CD4-positive, alpha-beta T cell treated with Interleukin-15 for 1 hour (primary cell): ENCODE measurements at places on chromosomes 13 and 19.

DNA sequence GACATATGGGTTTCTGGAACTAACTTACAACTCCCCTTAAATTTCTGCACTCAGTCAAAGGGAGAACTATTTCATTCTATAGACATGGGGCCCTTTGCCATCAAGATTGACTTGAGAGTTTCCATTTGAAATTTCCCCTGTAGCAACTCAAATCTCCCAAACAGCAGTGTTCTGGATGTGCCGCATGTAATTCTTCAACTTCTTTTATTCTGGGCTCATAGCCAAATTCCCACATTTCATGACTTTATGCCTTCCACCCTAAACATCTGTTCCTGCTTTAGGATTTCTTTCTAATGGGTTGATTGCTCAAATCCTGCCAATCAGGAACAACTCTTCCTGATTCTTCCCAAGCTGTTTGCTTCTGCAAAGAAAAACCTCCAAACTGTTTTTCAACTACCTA, 336.0 kb downstream of the TBC1D4 start:
- no peak for DNase-seq

GRCh38 chr19:45884682-45885555, 1.0 kb downstream of the IRF2BP1 start:
- DNase-seq, result no peak

DNA sequence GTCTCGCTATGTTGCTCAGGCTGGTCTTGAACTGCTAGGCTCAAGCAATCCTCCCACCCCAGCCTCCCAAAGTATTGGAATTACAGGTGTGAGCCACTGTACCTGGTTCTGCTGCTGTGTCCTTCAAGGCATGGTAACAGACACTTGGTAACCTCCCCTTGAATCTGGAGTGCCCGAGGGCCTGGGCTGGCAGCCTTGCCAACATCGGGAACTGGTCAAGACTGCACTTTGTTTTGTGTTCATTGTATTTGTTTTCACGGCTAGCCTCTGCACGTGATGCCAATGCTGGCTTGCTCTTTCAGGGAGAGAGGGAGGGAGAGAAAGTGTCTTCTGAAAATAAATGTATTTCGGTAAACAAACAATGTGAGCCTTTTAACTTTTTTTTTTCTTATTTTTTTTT, 12.0 kb downstream of the CERS4 start:
- no peak for DNase-seq

DNA sequence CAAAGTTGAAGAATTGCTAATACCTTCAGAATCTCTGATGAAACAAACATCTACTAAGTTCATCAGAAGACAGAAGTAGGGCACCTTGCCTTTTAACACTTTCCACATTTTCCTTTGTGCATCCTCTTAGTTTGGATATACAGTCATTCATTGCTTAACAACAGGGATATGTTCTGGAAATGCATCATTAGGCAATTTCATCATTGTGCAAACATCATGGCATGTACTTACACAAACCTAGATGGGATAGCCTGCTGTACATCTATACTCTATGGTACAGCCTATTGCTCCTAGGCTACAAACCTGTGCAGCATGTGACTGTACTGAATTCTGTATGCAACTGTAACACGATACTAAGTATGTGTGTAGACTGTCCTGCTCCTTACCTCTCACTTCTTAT, 169.8 kb downstream of the SUCLA2 start:
- DNase-seq, result no peak

GRCh38 chr13:50521006-50521830, 322.3 kb downstream of the DLEU7 start:
- no peak for DNase-seq

GRCh38 chr13:80547341-80547740, 206.4 kb upstream of the SPRY2 start:
- no peak for DNase-seq

DNA sequence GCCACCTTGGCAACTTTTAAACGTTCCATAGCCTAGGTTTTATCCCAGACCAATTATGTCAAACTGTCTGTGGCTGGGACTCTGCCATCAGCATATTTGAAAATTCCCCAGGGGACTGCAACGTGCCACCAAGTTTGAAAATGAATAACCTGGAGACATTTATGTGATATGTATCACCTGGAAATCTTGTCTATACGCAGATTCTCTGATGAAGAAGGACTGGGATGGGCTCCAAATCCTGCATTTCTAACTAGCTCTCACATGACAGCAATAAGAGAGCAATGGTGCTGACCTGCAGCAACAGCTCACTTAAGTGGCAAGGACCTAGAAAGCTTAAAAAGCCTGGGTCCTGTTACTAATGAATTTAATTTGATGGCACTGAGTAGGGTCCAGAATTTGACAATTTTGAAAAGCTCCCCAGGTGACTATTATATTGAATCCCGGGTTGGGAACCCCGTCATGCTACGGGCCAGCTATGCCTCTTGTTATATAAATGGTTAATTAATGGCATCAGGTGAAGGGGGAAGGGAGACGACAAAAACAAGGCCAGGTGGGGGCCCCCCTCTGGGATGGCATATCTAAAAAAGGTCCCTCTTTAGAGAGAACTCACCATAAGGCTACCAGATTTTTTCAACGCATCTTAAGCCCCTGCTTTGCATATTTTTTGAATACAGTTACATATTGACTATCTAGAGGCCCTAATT, 213.7 kb downstream of the ZIC5 start:
- no peak for DNase-seq

DNA sequence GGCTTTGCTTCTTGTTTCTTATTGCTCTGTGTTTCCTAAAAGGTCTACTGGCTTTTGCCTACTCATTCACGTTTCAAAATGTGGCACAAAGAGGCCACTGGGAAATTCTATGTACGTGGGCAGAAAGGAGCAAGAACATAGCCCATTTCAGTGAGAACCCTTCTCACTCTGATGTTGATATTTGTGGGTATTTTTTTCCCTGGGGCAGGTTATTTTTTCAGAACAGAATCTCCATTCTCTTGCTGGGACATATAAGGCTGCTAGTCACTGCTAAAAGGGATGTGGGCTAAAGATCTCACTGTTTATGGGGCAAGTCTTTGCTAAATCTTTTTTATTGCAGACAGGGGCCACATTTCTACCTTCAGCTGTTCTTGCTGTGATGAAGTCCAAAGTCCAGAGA, 27.1 kb downstream of the EDNRB start:
- no peak for DNase-seq

DNA sequence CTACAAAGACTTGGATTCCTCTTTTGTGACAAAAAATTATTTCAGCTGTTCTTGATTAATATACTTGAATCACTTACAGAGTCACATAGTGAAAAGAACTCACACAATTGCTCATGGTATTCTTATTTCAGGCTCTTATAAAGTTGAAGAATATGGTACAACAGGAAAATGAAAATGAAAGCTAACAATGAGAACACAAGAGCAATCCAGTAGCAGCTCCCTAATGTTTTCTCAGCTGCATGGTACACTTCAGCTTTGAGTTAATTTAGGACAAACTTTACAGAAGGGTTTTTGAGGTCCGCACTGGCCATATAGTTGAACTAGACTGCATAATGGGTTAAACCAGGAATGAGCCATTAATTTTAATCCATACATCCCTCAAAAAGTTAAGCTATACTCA, 1261.8 kb downstream of the SLITRK5 start:
- DNase-seq, result no peak

GRCh38 chr13:98761986-98762616, 9.6 kb upstream of the SLC15A1 start:
- DNase-seq, result no peak

- DNase-seq, result peak; percentile 59
Observed at GRCh38 chr13:46551410-46552302, 1.3 kb upstream of the LRCH1 start.

DNA sequence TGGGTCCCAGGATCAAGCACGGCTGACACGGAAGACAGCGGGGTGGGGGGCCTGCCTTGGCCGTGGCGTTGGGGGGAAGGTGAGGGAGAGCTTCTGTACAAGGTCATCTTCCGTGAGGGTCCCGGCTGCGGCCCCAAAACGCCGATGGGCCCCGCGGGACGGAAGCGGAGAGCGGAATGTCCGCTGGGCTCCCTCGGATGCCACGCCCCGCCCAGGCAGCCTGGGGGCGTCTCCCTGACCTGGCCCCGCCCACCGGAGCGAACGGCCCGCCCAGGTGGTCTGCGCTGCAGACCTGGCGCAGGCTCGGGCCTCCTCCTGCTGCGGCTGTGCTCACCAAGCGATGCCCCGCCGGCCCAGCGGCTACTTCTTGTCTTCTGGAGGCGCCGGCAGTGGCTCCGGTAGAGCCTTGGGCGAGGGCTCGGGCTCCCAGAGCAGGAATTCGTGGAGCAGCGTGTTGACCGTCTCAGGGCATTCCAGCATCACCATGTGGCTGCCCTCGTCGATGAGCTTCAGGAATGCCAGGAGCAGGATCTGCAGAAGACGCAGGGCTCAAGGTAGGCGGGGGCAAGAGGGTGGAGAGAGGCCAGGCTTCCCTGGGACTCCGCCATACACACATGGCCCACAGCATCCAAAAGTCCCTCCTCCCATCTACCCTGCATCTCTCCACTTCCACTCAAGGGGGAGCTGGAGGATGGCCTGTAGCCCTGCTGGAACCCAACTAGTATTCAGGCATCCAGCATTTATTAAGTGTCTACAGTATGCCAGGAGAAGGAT, 10.7 kb downstream of the ABHD8 start:
- DNase-seq, result peak; percentile 81

- no peak for DNase-seq
Observed at GRCh38 chr13:75986818-75987217, 350.7 kb downstream of the LMO7 start.

DNA sequence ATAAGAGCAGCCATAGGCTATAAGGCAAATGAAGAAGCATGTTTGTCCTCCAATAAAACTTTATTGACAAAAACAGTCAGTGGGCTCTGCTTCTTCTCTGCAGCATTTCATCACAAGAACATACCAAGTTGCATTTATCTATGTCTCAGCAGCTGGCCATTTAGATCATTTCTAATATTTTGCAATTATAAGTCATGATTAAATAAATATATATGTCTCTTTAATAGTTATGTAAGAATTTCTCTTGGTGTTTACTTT, 153.5 kb downstream of the RFC3 start:
- DNase-seq, result no peak
